ENCODE measurements at places on chromosomes 3 and 15. TPM values are rescaled to one million over a fixed set of nuclear protein-coding genes. Genes with fewer than 3 reads are reported as not detected.

The ZSCAN2 gene
- 15.0 TPM for polyA plus RNA-seq

The ACKR4 gene
- 22.4 TPM for polyA plus RNA-seq

The SCAANT1 gene
- not detected for polyA plus RNA-seq

The VWA5B2 gene
- 0.43 TPM for polyA plus RNA-seq

The SLC24A5 gene
- not detected for polyA plus RNA-seq

The SLC28A2 gene
- polyA plus RNA-seq, result not detected

The TICRR gene
- 5.0 TPM for polyA plus RNA-seq

The HYAL1 gene
- not detected for polyA plus RNA-seq

The BLM gene
- polyA plus RNA-seq, result not detected

The PLXND1 gene
- polyA plus RNA-seq, result 115 TPM

The THRB gene
- 1.3 TPM for polyA plus RNA-seq

The PRICKLE2 gene
- polyA plus RNA-seq, result 14.4 TPM

The HTR3E gene
- polyA plus RNA-seq, result 0.21 TPM

The HRG gene
- 0.12 TPM for polyA plus RNA-seq

The ACAN gene
- polyA plus RNA-seq, result 18.6 TPM

The CHRNB4 gene
- 0.67 TPM for polyA plus RNA-seq

The SLITRK3 gene
- polyA plus RNA-seq, result 0.67 TPM

The STX19 gene
- polyA plus RNA-seq, result not detected

The HCLS1 gene
- 6.2 TPM for polyA plus RNA-seq

The MASP1 gene
- 11.7 TPM for polyA plus RNA-seq

The TLE3 gene
- polyA plus RNA-seq, result 16.7 TPM

The CCR9 gene
- polyA plus RNA-seq, result not detected

The SKOR1 gene
- polyA plus RNA-seq, result 0.77 TPM

The C2CD4B gene
- 1.2 TPM for polyA plus RNA-seq

The LIPH gene
- polyA plus RNA-seq, result not detected

The CAMKV gene
- 0.20 TPM for polyA plus RNA-seq

The C3orf20 gene
- 0.19 TPM for polyA plus RNA-seq

The GNAT1 gene
- polyA plus RNA-seq, result not detected

The MST1R gene
- polyA plus RNA-seq, result 2.6 TPM

The IDH3A gene
- 52.2 TPM for polyA plus RNA-seq

The PPP2R3A gene
- 70.9 TPM for polyA plus RNA-seq
